ENCODE measurements at places on chromosomes 5 and 9.

DNA sequence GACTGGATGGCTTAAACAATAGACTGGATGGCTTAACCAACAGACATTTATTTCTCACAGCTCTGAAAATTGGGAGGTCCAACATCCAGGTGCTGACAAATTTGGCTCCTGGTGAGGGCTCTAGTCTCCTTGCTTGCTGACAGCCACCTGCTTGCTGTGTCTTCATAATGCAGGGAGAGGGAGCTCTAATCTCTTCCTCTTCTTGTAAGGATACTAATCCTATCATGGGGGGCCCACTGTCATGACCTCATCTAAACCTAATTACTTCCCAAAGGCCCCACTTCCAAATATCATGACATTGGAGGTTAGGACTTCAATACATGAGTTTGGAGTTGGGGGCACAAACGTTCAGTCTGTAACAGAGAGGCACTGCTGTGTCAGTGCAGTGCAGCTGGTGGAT, 26.4 kb downstream of the FOXD1 start:
- DNase-seq = no peak

- no peak for DNase-seq
Observed at GRCh38 chr9:133074111-133074651, 12.4 kb downstream of the CEL start.

- no peak for DNase-seq
Observed at GRCh38 chr5:116518423-116518822, 56.2 kb downstream of the SEMA6A start.

DNA sequence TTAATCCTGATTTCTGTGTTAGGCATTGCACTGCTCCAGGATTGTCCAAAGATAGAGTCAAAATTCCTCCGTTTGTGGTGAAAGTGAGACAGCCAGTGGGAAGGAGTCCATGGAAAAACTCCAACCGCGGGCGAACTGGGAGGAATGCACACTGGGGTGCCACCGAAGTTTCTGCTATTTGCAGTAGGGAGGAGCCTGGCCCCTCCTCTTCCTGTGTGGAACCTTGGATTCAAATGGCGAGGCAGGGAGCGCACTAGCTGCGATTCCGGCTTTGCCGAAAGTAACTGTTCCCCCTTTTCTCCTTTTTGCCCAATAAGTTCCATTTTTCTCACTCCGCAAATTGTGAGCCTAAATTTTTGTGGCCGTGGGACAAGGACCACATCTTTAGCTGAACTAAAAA, 9.3 kb downstream of the BAAT start:
- DNase-seq = no peak

GRCh38 chr9:77954666-77955015, 77.0 kb downstream of the GNAQ start:
- DNase-seq = no peak

DNA sequence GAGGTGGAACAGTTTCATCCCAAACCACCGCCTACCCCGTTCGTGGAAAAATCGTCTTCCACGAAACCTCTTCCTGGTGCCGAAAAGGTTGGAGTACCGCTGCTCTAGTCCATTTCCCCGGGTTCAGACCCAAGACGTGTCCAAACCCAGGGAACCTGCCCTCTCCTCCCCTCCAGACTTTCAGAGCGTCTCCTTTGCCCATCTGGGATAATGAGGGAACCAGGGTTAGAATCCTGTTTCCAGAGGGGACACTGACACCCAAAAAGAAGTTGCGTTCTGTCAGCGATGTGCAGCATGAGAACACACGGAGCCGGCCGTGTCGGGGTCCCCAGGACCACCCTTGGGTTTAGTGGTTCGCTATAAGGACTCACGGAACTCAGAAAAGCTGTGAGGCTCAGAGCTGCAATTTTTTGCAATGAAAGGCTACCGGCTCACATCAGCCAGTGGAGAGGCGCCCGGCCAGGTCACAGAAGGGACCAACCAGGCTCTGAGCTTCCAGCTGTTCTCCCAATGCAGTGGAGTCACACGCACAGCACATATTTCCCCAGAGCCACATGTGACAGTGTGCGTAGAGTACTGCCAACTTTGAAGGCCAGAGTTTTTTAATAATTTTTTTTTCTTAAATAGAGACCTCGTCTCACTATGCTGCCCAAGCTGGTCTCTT, 19.4 kb downstream of the LAMC3 start:
- no peak for DNase-seq

GRCh38 chr9:93064392-93065134, 6.1 kb downstream of the SUSD3 start:
- peak; percentile 67 for DNase-seq

DNA sequence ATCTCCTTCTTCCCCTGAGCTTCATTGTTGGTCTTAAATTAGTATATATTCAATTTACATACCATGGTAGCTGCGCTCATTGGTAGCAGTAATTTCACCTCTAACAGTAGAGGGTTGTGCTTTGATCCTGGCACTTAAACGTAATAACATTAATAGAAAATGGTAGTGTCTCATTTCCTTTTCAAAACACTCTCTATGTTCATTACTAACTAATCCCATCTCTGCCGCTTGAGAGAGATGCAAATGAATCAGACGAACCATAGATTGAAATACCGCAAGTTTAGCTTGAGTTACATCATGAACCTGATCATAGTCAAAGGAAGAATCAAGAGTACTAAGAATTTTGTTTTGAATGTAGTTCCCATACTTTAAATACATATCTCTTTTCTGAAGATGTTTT, 2.2 kb downstream of the THBS4 start:
- no peak for DNase-seq

- no peak for DNase-seq
Observed at GRCh38 chr5:169204788-169205400, 96.0 kb downstream of the SLIT3 start.

- DNase-seq = peak; percentile 44
Observed at GRCh38 chr5:134140530-134141201, 26.2 kb downstream of the TCF7 start.

DNA sequence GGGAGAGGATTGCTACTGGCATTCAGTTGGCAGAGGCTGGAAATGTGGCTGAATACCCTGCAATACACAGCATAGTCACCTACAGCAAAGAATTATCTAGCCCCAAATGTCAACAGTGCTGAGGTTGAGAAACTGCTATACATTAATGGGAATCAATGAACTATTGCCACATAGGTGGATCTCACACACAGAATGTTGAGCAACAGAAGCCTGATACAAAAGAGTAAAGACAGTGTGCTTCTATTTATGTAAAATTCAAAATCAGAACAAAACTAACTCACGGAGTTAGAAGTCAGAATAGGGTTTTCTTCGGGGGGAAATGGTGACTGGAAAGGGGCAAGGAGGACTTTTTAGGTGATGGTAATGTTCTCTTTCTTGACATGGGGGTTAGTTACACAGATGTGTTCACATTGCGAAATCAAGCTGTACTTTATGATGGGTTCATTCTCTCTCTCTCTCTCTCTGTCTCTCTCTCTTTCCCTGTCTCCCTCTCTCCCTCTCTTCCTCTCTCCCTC, 45.7 kb upstream of the PANK3 start:
- DNase-seq = no peak

GRCh38 chr5:171757853-171758535, 27.6 kb upstream of the SMIM23 start:
- no peak for DNase-seq

DNA sequence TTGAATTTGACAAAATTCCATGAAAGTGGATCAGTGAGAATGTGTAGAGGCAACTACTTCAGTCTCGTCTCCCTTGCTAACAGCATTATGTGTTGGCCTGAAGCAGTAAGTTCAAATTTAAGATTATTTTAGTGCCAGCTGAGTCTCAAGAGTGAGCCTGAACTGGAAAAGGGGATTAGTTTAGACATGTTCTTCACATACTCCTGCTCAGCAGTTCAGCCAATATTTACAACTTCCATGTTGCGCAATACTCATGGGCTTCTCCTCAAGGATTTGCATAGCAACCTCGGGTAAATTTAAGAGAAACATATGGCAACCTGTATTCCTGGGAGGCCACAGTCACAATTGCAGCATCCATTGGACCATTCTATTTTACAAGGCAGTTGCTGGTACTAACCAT, 553.8 kb downstream of the PTPRD start:
- no peak for DNase-seq

- no peak for DNase-seq
Observed at GRCh38 chr5:102759289-102759688, 4.2 kb downstream of the PAM start.

- no peak for DNase-seq
Observed at GRCh38 chr9:16243798-16244197, 626.7 kb downstream of the BNC2 start.

GRCh38 chr5:960551-960950, 48.1 kb upstream of the NKD2 start:
- no peak for DNase-seq

DNA sequence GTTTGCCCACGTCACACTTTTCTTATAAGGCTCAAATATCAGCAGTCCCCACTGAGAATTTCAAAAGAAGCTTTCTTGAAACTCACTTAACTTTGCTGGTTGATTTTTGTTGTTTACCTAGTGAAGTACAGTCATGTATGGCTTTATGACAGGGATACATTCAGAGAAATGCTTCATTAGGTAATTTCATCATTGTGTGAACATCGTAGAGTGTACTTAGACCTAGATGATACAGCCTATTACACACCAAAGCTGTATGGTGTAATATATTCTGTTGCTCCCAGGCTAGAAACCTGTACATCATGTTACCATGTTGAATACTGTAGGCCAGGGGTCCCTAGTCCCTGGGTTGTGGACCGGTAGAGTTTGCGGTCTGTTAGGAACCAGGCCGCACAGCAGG, 177.0 kb downstream of the ARRDC3 start:
- DNase-seq = no peak

GRCh38 chr5:132496631-132497487, 6.3 kb upstream of the IRF1 start:
- DNase-seq = no peak

- DNase-seq = peak; percentile 83
Observed at GRCh38 chr5:139787568-139788293, 7.9 kb upstream of the PSD2 start.

DNA sequence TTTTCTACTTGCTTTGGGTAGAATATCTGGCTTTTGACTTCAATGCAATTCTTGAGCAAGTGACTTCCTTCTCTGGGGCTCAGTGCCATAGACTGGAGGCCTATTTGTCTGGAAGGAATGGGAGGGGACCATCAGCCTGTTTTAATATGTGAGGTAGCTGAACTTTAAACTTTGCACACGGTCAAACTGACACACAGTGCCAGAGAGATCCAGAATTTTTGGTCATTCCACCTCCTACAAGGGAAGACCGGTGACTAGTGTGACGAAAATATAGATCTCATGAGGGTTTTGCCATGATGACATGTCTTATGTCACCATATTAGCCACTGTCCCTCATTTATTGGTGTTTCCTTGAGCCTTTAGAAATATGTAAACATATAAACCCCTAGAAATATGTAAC, 44.6 kb upstream of the ZSWIM6 start:
- no peak for DNase-seq

- DNase-seq = no peak
Observed at GRCh38 chr5:6543346-6543730, 89.5 kb downstream of the NSUN2 start.

DNA sequence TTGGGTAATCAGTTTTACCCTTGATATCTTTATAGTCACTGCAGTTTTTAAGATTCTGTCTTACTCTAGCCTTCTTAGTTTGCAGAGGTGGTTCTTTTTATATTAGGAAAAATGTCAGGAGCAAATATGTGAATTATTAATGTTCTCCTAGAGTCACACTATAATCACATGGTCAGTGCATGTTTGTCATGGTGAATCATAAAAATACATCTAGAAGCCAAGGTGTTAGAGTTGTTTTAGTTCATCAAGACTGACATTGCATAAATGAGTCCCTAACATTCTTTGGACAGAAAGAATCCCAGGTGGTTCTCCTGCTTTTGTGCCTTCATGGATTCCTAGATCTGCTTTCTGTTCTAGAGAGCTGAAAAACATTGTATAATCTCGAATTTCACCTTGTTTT, 22.9 kb downstream of the ATG10 start:
- DNase-seq = no peak

GRCh38 chr9:5140151-5140550, 45.3 kb downstream of the INSL6 start:
- DNase-seq = no peak

DNA sequence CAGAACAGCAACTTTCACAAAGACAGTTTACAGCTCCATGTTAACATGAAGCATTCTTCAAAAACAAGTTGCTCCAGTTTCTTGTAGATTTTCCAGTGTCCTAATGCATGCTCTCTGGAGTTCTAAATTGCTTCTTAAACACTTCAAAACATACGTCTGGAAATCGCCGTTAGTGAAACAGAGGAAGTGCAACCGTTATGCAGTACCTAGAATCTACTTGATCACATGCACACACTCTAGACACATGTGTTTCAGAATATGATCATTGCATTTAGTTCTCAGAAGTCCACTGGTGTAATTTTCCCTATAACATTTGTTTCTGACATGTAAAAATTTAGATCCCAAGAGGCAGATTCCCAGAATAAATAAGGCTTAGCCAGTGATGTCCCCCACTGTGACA, 41.1 kb upstream of the RUFY1 start:
- no peak for DNase-seq

- DNase-seq = no peak
Observed at GRCh38 chr9:6922680-6923079, 164.9 kb downstream of the KDM4C start.

DNA sequence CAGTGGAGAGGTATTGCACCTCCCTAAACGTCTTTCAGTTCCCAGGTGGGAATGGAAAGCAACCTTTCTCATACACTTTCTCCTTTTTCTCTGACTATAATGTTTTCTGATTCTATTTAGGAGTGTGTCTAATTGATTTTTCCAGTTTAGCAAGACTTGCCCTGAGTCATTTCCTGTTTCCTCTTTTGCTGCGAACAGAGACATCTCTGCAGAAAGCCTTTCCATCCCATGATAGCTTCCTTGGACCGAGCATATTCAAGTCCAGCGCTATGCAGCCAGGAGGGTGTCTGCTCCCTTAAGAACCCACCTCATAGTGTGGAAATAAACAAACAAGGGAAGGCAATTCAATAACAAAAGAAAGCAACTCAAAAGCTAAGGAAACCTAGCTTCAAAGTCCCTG, 60.0 kb upstream of the CDH6 start:
- no peak for DNase-seq

- no peak for DNase-seq
Observed at GRCh38 chr9:3827175-3827574, 301.4 kb upstream of the RFX3 start.

GRCh38 chr9:96149533-96150280, 152.3 kb downstream of the HSD17B3 start:
- no peak for DNase-seq

DNA sequence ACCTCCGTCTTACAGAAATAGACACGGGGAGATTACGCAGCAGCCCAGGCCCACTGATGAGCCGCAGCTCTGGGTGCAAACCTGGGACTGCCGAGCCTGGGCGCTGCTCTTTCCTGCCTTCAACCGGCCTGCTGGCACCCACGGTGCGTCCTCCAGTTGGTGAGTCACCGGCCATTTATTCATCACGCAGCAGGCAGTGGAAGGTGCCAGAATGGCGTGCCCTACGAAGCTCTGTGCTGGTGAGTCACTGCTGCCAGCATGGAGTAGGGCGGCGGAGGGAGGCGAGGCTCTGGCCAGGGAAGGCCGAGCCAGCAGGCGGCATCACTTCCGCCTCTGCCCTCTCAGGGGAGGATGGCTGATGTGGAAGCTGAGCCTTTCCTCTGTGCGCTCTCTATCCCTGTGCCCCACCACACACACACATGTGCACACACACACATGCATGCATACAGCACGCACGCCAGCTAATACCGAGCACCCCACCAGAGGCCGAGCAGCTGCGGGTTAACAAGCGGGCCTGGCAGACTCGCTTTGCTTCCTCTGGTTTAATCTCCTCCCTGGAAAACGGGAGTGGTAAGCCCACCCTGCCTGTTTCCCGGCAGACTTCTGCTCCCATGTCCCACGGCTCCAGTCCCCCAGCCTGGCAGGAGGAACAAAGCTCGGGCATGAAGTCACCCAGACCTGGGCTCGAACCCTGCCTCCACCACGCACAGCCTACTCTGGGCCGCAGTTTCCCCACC, 39.2 kb downstream of the OLFM1 start:
- DNase-seq = no peak

Data from stimulated activated CD8-positive, alpha-beta memory T cell treated with anti-CD3 and anti-CD28 coated beads, Interleukin-2, amount 100 ng/mL, for 1 hour (primary cell).